ENCODE measurements at places on chromosomes 16 and 17.

GRCh38 chr17:44736551-44737240 is 22.1 kb upstream of the ADAM11 start:
- DNase-seq = no peak

DNA sequence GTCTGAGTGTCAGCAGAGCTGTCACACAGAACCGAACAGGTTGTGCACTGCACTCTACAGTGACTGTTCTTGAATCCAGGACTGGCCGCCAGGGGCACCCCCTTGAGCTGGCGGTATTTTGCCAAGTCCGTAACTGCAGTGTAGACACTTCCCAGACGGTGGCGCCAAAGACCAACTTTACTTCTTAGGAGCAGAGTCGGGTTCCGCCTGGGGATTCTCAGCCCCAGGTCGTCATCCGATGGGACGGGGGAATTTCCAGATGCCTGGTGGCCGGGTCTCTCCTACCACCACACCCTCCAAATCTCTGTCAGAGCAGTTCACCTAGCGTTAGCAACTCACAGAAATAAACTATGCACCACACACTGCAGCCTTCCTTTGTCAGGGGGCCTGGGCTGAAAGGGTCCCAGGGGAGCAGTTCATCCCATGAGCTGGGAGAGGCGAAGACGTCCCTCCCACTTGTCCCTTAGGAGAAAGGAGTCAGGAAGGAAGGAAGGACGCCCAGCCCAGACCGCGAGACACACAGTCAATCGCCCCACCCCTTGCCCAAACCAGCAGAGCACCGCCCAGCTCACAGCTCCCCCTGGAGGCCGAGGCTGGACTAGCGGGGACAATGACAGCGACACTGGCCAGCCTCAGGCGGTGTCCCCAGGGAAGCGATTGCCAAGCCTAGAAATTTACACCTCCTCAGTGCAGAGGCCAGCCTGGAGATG is 7.4 kb upstream of the RIPOR1 start:
- peak; percentile 96 for DNase-seq

GRCh38 chr16:54456291-54456690 is 169.7 kb upstream of the IRX3 start:
- no peak for DNase-seq

DNA sequence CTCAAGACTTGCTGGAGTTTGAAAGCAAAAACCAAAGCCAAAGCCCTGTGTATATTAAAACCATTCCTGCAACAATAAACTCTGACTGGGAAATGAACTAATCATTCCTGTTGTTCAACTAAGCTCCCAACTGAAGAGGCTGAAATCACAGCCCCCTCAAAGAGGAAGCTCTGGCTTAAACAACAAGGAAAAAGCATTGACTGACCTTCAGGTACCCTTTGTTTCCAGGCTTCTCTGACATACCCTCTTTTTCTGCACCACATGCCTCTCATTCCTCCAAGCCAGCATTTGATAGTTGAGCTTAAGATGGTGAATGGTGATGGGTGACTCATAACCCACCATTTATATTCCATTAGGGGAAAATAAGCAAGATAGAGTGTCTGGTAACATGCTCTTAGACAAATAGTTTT is 470.9 kb upstream of the SOX9 start:
- DNase-seq = no peak

DNA sequence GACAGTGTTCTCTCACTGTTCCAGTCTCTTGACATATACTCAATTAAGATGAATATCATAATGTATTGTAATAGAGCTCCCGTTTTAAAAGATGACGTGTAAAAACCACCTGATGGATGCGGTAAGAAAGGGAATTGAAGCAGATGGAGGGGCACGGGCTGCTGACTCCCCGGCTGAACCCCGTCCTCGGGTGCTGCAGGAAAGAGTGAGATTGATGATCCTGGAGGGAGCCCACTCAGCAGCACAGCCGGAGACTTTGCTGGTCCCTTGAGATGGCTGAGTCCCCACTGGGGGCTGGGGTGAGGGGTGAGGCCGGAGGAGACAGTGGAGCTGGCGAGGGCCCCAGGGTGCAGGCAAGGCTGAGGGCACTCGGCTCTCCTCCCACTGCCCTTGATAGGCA is 217.4 kb downstream of the RPTOR start:
- no peak for DNase-seq

All from left ventricle myocardium superior (tissue), 1 donor.